ENCODE measurements at places on chromosomes 12 and 14.
A peak's percentile ranks its signal among the peaks of the same experiment; 100 is the strongest.

- no peak for DNase-seq
Measured at GRCh38 chr12:62848418-62848817, 86.5 kb downstream of the PPM1H start.

- no peak for DNase-seq
Measured at GRCh38 chr14:53538316-53538881, 385.3 kb upstream of the DDHD1 start.

- no peak for DNase-seq
Measured at GRCh38 chr14:56474419-56475022, 105.1 kb upstream of the TMEM260 start.

- peak; percentile 38 for DNase-seq
Measured at GRCh38 chr12:3614806-3615466, 123.9 kb downstream of the PRMT8 start.

GRCh38 chr12:95687937-95688336, 102.6 kb downstream of the NTN4 start:
- no peak for DNase-seq

- DNase-seq = no peak
Measured at GRCh38 chr12:56152756-56153677, 630 bp downstream of the MYL6B start.

GRCh38 chr12:52539083-52539820, 13.7 kb downstream of the KRT71 start:
- DNase-seq = peak; percentile 71

GRCh38 chr14:89504602-89505313, 87.7 kb upstream of the FOXN3 start:
- DNase-seq = no peak

DNA sequence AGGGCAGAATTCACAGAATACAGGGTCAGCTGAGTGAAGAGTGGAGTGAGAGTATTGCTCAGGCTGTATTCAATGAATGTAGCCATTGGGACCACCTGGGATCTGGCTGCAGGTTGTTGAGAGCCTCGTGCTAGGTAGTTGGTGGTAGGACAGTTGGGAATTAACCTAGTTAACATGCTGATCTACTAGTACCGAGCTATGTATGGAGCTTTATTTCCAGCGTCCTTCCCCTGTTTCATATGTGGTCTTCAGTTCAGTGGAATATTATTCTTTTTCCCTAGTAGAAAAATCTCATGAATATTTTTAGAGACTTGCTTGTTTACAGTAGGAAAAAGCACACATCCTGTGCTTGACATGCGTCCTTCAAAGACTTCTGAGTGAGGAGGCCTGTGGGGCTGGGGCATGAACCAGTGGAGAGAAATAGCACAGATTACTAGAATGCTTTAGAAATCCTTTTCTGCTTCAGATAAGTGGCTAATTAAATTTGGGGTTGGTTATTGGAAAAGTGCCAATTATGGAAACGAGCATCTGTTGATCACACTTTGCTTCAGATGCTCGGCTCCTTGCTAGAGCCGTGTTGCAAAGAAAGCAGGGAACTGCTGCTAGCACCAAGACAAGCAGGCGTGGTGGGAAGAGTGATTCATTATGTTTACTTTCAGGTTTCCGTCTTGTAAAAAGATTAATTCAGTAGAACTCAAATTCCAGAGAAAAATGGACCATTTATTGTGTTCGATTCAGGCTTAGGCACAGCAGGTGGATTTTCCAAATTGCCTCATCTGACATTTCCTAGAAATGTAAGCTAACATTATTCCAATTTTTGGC, 53.6 kb downstream of the ARF6 start:
- no peak for DNase-seq

GRCh38 chr12:96652870-96653269, 163.5 kb downstream of the CFAP54 start:
- no peak for DNase-seq

DNA sequence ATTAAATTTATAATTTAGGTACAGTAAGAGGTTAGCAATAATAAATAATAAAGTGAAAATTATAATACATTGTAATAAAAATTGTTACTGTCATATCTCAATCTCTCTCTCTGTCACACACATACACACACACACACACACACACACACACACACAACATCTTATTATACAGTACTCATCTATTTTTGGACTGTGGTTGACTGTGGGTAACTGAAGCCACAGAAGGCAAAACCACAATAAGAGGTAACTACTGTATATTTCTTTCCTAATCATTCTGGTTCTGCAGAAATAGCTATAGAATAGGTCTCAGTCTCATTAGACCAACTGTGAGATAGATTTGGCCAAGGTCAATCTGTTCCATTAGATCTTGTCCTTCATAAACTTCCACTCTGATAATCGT, 33.1 kb upstream of the PTPRO start:
- DNase-seq = no peak

- DNase-seq = no peak
Measured at GRCh38 chr12:117762143-117762542, 206.6 kb downstream of the KSR2 start.

DNA sequence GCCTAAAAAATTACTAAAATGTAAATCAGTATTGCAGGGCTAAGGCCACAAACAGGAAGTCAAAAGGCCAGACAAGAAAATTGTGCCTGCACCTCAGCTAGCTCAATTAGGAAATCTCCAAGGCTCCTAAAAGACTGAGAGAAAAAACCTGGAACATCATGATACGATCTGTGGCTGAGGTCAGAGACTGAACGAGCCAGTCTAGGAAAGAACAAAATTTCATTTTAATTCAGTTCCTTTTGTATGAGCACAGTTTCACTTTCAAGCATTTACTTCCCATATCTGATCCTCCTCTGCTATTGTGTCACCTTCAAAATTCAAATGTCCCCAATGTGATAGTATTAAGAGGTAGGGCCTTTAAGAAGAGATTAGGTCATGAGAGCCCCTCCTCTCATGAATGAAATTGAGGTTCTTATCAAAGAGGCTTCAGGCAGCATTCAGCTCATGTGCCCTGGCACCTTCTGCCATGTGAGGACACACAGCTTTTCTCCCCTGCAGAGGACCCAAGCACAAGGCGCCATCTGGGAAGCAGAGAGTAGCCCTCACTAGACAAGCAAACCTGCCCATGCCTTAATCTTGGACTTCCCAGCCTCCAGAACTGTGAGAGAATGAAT, 14.8 kb downstream of the PRKAB1 start:
- peak; percentile 21 for DNase-seq

DNA sequence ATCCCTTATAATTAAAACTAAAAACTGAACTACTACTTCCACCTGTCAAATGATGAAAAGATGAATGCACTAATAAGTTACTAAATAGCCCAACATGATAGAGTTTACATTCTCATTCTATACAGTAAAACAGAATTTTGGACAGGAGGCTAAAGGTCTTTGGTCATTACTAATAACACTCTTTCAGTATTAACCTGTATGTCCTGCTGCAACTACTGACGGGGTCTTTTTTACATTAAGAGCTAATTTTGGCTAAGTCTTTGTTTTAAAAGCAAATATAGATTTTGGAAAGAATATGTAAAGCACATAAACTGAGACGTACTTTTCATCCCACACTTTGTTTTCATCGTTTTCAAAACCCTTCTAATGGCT, 175.4 kb upstream of the CDKN3 start:
- no peak for DNase-seq

Measured in kidney (tissue), 22 donors.